ENCODE measurements at places on chromosomes 5 and 9.

DNA sequence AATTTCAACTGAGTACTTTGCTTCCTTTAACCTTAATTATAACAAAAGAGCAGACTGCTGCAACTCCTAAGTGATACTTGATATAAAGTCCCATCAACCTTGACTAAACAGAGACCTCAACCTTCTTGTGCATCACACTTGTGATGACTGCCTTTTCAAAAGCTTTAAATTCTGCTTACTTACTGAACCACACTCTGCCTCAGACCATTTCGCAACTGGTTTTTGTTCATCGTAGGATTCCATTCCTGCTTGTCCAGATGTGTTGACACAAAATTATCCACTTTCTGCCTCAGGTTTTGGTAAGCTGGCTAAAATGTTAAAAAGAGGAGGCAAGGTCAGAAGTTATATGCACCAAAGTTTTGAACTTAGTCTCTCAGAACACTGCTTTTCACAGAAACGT is 3.5 kb downstream of the BOD1 start:
- DNase-seq, result no peak

DNA sequence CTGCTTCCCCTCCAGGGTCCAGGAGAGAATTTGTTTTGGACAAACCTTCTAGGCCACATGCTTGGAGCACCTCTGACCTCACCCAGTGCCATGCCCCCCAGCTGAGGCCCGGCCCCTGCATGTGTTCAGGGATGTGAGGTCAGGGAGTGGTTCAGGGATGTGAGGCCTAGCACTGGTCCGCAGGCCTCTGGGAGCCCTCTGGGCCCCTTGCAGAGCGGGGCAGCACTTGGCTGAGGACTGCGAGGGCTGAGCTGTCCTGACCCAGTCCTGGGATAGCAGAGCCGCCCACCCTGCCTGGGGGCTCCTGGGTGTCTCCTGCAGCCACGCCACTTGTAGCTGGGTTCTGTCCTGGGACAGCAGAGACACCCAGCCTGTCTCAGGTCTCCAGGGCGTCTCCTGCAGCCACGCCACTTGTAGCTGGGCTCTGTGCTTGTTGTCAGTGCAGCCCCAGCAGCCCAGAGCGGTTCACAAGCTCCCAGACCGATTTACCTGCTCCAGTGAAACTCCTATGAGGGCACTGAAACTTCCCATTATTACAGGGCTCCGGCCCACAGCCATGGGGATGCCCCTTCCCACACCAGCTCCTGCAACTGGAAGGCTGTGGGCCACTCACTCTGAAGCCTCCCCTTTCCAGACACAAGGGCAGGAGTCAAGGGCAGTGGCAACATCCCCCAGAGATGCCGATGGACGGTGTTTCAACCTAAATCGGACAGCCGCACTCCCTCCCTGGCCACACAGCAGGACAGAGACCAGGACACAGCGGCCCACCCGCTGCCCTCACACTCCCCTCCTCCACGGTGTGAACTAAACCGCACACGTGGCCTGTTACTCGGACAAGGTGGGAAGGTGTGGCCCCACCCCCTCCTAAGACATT is 5.4 kb upstream of the CEP72 start:
- no peak for DNase-seq

DNA sequence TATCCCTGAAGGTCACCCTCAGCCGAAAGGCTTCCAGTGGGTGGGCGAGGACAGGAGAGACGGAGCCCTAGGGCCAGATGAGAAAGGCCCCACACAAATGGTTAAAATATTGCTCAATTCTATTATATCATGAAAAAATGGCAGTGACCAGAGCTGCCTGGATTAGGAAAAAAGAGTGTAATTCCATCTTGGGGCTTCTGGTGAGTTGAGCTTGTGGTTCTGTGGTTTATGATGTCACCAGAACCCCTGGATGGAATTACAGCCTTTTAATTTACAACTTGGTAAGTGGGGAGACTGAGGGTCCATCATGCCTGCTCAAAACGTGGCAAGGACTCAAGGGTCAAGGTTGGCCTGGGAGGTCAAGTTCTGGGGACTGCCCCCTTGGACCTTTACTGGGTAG is 55.5 kb upstream of the STC2 start:
- no peak for DNase-seq

- no peak for DNase-seq
Measured at GRCh38 chr5:76608833-76609232, 14.4 kb downstream of the F2RL2 start.

DNA sequence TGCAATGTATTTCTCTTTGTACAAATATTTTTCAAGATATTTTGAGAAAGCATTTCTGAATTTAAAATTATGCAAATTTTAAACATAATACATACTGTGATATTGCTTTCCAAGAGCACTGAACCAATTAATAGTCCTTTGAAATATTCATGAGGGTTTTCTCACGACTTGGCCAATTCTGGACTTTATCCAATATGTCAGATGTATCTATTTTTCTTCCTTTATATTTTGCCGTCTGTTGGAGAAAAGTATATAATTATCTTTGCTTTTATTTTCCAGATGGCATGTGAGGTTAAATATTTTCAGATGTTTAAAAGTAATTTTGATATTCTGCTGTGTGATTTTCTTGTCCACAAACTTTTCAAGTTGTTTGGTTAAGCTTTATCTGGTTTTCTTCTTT is 378.9 kb downstream of the SLCO4C1 start:
- no peak for DNase-seq

DNA sequence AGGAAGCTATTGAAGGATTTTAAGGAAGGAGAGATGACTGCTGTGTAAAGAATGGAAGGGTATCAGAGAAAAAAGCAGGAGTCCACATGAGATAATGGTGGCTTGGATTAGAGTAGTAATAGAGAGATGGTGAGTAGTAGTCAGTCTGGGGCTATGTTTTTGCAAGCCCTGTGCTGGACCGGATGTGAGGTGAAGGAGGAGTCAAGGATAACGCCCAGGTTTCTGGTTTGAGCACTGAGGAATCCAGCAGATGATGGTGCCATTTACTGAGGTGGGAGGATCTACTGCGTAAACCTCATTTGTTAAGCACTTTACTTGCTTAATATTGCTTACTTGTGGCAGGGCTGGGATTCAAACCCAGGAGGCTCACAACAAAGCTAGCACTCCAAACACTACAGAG is 1.1 kb downstream of the TIGD6 start:
- DNase-seq, result no peak

- no peak for DNase-seq
Measured at GRCh38 chr5:116410336-116410890, 164.2 kb downstream of the SEMA6A start.

- DNase-seq, result no peak
Measured at GRCh38 chr9:20319241-20319640, 303.1 kb downstream of the MLLT3 start.

GRCh38 chr9:16719921-16720320 is 150.5 kb downstream of the BNC2 start:
- no peak for DNase-seq

DNA sequence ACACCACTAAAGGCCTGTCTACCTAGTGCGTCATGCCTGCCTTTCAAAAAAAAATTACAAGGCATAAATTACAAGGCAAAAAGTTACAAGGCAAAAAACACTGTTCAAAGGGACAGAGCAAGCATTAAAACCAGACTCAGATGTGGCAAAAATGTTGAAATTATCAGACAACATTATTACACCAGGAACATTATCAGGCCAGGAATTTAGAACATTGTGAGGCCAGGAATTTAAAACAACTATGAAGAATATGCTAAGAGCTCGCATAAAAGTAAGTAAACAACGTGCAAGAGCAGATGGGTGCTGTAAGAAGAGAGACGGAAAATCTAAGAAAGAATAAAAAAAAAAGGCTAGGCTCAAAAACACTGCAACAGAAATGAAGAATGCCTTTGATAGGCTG is 18.2 kb upstream of the MLANA start:
- no peak for DNase-seq

DNA sequence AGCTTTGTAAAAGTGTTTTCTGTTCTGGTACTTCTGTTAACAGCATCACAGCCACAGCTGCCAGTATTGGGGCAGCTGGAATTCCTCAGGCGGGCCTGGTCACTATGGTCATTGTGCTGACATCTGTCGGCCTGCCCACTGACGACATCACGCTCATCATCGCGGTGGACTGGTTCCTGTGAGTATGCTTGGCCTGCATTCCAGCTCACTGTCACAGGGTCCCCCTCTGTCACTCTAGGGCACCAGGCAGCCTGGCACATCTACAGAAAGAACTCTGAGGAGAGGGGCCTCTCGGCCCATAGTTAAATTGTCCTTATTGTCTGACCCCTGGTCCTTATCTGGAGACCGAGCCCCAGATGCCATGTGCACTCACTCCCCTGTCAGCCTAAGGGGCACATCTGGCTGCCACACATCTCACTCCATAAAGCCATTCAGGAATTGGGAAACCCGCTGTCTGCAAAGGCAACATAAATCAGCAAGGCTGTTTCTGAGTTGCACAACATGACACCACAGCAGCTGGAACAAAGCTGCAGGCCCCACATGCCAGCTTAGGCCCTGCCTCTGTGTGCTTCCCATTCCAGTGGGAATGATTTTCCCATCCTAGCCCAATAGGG is 77.5 kb downstream of the SLC1A3 start:
- no peak for DNase-seq

DNA sequence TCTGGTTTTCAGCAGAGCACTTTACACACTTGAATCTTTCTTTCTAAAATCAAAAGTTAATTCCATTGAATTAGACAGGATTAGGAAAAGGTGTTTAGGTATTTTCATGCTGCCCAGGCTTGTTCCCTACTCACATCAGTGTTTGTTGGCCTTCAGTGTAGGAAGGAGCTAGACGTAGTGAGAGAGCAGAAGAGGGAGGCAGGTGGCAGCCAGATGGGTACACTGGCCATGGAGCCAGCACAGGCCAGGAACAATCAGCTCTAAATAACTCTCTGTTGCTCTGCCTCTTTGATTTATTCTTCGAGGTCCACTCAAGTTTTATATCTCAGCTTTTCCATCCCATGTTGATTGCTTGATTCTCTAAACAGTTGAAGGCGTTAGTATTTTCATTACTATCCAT is 529.6 kb downstream of the PSAT1 start:
- no peak for DNase-seq

GRCh38 chr9:126738553-126738952 is 66.3 kb upstream of the ZBTB43 start:
- no peak for DNase-seq

Measured in Calu3 (cell line).